ENCODE measurements at places on chromosomes 3 and 15.

- DNase-seq = no peak
These were observed 114.0 kb upstream of the POU1F1 start for GRCh38 chr3:87390353-87390752.

DNA sequence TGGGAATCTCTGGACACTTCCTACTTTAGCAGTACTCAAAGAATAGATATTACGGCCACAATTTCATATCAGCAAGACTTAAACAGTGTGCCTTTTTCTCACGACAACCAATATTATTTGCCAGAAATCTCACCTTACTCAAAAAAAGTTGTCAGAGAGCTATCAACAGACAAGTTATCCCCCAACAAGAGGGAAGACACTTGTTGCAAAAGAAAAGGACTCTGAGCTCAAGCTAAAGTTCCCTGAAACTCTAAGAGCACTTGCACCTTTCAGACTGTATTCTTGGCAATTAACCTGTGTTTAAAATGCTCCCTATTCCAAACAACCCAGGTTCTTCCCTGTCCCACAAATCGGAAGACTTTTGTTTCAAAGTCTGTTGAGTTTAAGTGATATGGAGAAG lies 4.5 kb downstream of the LRIG1 start:
- no peak for DNase-seq

DNA sequence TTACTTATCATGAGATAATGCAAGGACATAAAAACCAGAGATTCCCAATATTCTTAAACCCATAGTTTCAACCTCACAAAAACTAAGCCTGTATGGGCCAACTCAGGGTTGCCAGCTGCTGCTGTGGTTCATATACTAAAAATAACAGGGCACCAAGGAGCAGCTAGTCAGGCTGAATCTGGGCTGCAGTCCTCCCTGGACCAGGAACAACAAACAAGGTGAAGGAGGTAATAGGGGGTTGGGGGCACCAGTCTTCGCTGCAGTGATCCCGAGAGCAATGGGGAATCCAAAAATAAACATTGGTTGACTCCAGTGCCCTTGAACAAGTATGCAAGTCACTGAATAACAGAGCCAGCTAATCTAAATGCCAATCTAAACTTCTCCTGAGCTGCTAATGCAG lies 108.9 kb downstream of the MECOM start:
- DNase-seq = no peak

- DNase-seq = no peak
These were observed 7.9 kb upstream of the BCL2A1 start for GRCh38 chr15:79978655-79979514.

DNA sequence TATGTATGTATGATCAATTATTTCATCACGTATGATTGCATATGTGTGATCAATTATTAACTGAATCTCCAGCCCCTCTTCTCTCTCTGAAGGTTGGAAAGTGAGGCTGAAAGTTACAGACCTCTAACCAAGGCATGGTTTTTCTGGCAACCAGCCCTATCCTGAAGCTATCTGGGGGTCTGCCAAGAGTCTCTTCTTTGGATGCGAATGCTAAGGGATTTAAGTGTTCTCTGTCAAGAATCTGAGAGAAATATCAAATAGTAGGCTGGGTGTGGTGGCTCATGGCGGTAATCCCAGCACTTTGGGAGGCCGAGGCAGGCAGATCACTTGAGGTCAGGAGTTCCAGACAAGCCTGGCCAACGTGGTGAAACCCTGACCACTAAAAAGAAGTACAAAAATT lies 8.1 kb downstream of the NKTR start:
- no peak for DNase-seq

DNA sequence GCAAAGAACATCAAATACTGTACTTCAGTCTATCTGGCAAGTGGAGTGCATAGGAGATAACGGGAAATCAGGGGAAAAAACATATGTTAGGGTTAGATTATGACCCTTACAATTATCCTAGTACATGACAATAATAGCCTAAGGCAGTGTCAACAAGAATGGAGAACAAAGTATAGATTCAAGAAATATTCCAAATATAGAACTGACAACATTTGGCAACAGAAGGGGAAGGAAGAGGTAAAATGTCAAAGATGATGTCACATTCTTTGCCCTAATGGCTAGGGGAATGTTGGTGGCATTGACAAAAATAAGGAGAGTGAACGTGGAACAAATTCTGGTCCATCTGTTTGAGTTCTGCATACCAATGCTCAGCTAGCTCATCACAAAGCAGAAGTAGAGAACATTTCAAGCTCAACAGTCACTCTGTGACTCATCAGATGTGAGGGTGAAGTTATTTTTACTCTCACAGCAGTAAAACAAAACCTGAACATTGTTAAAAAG lies 15.5 kb upstream of the ATP8B4 start:
- DNase-seq = no peak

GRCh38 chr15:42153874-42154211 lies 2.6 kb downstream of the PLA2G4F start:
- DNase-seq = no peak

DNA sequence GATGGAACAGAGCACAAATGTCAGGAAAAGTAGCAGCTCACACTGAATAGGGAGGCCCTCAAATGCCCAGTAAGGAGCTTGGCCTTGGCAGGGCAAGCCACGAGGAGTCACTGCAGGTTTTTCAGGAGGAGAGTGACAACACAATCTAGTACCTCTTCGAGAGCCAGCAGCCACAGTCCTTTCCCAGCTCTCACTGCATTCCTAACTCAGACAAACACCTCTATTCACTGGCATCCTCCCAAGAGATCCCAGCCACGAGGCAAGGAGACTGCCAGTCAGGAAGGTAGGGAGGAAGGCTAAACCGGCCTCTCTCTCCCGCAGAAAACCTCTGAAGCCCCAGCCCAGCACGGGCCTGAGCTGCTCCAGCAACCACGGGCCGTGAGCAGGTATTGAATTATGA lies 146.0 kb upstream of the SMAD3 start:
- DNase-seq = no peak

- no peak for DNase-seq
These were observed 43.5 kb downstream of the CFAP92 start for GRCh38 chr3:128950223-128950938.

- no peak for DNase-seq
These were observed 32.7 kb downstream of the SMAD3 start for GRCh38 chr15:67097930-67098740.

GRCh38 chr3:169869484-169870220 lies at the start of gene LRRC31:
Gene LRRC31, minus strand, starts transcription at chr3:169869935. Its CDS starts 128 bp downstream, at chr3:169869807.
- DNase-seq = no peak

DNA sequence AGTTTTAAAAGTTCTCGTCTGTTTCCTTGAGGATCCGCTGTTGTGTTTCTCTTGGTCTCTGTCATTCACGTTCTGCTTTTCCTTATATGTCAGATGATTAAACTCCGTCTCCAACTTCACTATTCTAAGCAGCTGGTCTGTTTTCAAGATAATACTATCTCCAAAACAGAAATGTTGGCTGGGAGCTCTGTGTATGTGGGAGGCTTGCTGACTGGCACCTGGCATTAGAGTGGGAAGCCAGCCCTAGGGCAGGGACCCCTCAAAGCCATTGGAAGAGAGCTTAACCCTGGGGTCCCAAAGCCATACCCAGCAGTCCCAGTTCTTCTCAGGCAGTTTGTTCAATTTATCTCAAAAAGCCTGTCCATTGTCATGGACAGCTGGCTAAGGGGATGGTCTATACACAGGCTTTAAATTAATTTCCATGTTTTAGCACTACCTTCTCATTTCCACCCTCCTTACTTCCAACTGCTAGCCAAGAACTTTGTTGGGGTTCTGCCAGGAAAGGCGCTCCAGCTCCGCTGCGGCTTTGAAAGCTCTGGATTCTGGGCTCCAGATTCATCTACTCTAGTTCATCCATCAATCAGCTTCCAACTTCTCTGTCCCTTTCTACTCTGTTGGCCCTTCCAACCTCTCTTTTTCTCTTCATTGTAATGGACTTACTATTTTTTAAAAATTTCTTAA lies 9.2 kb downstream of the BTBD1 start:
- DNase-seq = no peak

DNA sequence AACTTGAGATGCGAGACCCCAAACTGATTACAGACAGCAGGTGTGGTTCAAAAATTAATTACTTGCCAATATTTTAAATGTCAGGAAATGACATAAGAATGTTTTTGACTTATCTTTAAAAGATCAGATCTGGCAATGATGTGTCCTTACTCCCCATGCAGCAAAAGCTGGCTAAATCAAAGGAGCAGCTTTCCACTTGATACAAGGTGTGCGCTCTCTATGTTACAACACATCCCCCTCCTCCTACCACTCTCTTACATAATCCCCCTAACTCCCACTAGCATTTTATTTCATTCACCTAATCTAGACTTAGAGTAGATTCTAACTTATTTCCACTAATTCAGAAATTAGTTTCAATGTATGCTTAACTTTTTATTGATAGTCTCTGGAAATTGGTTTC lies 609.0 kb downstream of the GRM7 start:
- DNase-seq = no peak

DNA sequence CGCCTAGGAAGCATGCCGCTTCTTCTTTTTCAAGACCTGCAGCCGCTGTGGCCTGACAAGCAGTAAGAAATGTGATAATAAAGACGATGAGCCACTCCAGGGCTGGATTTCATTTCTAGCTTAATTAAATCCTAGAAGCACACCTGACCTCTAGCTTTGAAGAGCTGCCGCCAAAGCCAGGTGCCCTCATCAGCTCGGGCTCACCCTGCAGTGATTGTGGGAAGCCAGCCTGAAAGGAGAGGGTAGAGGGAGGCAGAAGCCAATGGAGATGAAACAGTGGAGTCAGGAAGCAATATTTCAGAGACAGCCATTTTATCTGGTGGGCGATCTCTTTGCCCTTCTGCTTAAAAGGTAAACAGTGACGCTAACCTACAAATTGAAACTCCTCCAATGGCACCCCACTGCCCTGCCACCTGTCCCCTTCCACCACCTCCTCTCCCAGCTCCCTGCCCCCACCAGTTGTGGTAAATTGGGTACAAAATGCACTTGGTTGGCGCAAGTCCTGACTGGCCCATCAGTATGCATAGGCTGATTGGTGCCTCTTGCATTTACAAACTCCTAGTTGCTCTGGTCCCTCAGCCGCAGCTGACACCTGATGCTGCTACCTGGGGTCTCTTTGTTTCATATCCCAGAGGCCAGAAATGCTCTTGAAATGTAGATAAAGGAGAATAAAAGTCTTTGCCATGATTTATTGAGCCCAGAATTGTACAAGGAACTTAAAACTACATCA lies 385.3 kb downstream of the PDCD6IP start:
- no peak for DNase-seq

- DNase-seq = no peak
These were observed 319.4 kb upstream of the STAC start for GRCh38 chr3:36060950-36061349.

GRCh38 chr3:171446801-171447578 lies 13.2 kb downstream of the TNIK start:
- DNase-seq = no peak

GRCh38 chr15:99438224-99438585 lies 127.6 kb upstream of the MEF2A start:
- DNase-seq = no peak

- DNase-seq = no peak
These were observed 20.9 kb downstream of the NEK11 start for GRCh38 chr3:131047582-131047981.

GRCh38 chr3:177552051-177552450 lies 354.8 kb upstream of the TBL1XR1 start:
- DNase-seq = no peak

- DNase-seq = no peak
These were observed 23.8 kb downstream of the PLA2G4E start for GRCh38 chr15:41996921-41997592.

DNA sequence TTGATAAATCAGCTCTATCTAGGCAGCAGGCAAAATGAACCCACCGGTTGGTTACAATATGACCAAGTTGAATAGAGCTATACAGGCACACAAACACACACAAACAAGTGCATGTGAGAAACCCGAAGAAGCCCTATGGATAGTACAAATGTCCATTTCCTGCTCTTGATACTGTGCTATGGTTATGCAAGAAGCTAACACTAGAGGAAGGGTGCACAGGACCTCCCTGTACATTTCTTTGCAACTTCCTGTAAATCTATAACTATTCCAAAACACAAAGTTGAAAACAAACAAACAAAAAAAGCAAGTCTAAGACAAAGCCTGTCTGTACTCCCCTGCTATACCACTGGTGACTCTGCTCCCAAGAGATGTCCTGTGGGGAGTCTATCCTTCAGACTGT lies 8.2 kb upstream of the FAM240A start:
- no peak for DNase-seq
